BJ (cell line): ENCODE measurements at places on chromosomes 1 and 21. TPM values are rescaled to one million over a fixed set of nuclear protein-coding genes. Genes with fewer than 3 reads are reported as not detected.

APCS gene
- polyA plus RNA-seq = not detected in 2 replicates

DNA sequence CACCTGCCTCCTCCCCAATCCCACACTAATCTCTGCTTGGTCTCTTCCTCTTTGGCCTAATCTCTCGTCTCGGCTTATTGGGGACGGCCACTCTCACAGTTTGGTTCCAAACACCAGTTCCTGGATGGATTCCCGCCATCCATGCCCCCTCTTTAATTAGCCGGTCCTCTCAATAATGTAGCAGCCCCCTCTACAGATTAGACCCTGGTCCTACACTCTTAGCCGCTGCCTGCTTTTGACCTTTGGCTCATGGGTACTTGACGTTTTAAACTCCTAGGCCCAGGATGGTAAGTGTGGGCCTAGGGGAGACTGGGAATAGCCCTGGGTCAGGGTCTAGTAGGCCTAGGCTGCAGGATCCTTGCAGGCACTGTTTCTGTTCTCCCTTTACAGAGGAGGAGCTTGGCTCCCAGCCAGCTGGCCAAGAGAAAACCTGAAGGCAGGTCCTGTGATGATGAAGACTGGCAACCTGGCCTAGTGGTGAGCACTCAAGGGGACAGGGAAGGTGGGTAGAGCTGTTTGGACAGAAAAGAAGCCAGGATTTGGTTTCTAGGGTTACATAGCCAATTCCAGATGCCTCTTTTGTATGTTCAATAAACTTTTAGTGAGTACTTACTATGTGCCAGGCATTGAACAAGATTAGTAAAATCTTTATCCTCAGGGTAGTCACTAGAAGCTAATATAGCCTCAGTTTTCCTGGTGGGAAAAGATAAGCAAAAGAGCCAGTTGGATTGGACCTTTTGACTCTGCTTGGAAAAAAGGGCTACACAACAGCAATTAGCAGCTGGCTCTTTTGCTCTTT, 758 bp downstream of the RAD54L start:
- DNase-seq = no peak

DNA sequence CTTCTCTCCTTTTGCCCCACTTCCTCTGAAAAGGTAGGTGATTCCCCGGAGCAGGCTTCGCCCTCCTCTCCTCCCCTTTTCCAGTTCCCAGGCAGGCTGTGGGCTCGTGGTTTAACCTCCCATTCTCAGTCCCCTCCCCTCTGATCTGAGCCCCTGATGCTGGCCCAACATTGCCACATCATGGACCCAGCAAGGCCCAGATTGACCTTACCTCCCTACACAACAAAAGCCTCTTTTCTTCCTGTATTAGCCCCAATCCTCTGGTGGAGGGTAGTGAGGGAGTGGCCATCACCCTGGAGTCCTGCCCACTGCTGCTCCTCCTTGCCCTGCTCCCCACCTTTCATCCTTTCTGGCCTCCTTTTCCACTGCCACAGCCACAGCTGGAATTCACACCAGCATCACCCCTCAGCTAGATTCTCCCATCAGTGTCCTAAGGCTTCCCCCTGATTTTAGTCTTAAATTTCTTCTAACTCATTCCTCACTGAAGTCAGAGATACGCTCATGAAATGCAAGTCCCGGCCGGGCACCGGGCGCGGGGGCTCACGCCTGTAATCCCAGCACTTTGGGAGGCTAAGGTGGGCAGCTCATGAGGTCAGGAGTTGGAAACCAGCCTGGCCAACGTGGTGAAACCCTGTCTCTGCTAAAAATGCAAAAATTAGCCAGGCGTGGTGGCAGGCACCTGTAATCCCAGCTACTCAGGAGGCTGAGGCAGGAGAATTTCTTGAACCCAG, 7.0 kb upstream of the ZBTB48 start:
- DNase-seq = no peak

PPIH gene
- polyA plus RNA-seq = 20.3 and 37.6 TPM in 2 replicates

DNA sequence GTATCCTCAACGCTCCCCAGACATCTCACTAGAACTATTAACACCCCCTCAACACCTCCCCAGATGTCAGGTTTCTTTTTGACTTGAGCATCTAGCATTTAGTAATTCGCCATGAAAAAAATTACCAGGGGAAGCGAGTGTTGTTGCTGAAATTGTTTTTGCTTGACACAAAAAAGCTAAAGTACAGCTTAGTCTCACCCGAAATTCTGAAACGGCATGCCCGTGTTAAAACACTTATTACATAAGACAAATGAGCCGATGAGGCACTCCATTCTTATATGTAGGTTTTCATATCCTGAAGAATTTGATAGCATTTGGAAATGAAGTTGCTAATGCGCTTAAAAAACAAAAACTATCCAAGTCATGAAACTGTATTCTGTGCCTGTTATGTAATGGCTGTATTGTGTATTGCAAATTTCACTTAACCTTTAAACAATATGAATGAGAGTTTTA, 1.3 kb upstream of the NRIP1 start:
- DNase-seq = no peak

GRCh38 chr1:71561729-71562128, 480.9 kb upstream of the ZRANB2 start:
- DNase-seq = peak; percentile 46

DNA sequence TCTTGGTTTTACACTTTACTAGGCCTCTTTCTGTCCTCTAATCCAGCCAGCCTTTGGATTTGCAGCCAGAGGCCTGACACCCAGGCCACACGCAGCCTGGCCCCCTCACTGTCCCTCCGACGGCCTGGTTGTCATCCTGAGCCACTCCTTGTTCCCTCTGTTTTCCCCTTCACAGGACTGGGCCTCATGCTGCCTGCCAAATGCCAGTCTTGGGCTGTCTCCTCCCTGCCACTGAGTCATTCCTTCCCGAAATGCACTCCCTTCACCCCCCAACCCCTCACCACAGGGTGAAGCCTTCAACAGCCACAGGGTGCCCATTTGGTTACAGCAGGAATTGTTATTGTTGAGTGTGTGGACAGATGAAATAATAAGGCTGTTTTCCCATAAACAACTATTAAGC, 21.3 kb downstream of the ACOT11 start:
- DNase-seq = peak; percentile 19

DNA sequence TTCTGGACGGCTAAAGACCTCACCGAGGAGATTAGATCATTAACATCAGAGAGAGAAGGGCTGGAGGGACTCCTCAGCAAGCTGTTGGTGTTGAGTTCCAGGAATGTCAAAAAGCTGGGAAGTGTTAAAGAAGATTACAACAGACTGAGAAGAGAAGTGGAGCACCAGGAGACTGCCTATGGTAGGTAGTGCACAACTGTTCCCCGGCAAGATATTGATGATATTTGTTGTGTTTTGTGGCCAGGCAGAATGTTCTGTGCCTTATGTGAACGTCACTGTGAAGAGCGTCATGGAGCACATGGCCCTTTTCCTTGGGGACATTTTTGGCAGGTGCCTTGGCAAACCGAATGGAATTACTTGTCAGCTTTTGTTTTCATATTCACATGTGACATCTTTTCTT, 191.7 kb downstream of the DISC1 start:
- no peak for DNase-seq

- DNase-seq = no peak
These were observed 42.3 kb downstream of the HMCN1 start for GRCh38 chr1:185776522-185776921.

DNA sequence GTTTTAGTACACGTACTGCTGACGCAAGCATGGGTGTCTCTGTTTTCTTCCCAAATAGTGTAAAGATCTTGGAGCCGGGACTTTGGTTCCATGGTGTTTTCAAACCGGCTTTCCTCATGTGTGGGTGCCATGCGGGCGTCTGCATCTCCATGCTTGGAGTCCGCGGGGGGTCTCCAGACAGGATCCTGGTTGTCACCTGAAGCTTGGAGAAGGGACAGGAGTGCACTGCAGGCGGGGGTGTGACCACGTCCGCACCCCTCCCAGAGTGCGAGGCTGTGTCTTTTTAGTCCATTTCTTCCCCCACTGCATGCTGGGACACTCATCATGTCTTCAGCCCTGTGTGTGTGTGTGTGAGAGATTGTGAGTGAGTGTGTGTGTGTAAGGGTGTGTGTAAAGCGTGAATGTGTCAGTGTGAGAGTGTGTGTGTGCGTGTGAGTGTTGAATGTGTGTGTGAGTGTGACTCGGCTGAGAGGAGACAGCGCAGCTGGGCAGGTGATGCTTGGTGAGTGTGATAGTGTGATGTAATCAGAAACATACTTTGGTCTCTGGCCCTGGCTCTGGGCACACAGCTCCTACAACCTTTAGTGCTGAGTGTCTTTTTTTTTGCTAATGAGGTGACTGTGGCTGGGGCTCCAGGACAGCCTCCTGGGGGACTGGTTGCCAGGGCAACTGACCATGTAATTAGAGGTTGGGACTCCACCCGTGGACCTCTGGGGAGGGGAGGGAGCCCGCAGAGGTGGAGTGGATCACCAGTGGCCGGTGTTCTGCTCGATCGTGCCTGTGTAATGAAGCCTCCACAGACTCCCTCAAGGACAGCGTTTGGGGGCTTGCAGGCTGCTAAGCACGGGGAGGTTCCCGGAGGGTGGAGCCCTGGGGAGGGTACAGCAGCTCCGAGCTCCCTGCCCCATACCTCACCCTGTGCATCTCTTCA, 55.1 kb downstream of the AGPAT3 start:
- no peak for DNase-seq

GRCh38 chr1:234214129-234214910, 158.9 kb upstream of the COA6 start:
- no peak for DNase-seq

DNA sequence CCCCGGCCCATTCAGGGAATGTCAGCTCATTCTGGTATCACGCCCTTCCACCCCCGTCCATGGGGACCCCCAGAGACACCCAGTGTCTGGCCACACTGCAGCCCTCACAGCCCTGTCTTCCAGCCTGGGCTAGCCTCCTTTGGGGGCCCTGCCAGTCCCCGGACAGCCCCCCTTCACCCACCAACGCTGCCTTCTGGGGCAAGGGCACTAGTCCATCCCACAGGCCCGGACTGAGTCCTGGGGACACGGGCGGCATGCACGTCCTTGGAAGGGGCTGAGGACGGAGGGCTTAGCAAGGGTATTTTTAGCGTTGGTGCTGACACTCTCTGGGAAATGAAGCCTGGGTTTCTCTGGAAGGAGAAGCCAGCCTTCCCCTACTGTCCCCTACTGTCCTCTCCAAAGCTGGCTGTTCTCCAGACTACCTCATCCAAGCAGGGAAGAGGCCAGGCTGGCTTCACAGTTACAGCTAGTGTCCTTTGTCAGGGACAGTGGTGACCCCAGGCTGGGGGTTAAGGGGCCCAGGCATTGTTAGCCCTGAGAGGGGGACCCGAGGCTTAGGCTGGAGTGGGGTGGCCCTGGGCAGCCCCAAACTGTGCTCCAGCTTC, 39.5 kb downstream of the COQ8A start:
- no peak for DNase-seq

GRCh38 chr1:213728593-213729536, 258.9 kb upstream of the PROX1 start:
- DNase-seq = no peak

MEX3A gene
- 1.9 TPM in 2 replicates for polyA plus RNA-seq

FCGR2B gene
- not detected in 2 replicates for polyA plus RNA-seq

DNA sequence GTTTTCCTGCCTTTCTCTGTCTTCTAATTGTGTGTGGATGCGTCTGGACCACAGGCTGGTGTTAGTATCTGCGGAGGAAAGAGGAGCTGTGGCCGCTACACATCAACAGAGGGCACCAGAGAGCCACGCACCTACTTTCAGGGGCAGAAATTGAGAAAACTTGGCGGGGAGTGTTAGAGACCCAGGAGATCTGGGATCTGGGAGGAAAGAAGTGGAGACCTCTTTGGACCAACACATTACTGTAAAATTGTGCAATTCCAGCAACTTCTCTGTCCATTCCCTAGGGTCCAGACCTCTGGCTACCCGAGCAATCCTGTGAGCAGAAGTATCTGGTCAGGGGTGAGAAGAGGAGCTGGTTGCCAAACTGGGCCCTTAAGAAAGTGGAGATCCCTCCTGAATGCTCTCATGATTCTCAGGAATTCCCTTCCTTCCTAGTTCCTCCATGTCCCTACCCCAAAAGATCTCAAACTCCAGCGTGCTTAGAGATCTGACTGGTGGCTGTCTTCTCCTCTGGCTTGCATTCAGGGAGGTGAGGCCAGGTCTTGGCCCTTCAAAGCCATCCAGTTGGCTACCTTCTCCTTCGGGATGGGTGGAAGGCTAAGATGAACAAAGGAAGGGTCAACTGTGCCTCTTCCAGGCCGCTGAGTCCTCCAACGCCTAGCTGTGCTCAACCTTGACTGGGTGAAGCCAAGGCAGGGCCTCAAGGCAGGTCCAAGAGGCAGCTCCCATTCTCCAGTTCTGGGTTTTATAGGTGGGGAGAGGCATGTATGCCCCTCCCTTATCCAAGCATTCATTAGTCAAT, 1.2 kb upstream of the KIRREL1 start:
- DNase-seq = no peak

DNA sequence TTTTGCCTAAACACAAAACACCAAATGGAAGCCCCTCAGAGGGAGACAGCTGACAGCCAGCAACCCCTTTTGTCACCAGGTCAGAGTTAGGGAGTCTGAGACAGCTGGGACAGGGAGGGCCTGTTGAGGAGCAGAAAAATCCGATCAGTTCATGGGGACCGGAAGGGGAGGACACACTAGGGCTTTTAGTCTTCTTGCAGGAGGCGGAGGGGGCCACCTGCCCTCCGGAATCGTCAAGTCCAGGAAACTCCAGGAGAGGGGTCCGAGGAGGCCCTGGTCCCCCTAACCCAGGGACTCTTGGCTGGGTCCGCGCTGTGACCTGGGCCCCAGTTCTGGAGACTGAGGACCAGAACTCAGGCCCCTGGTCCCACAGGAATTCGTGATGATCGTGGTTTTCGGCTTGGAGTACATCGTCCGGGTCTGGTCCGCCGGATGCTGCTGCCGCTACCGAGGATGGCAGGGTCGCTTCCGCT, 34.2 kb downstream of the KCNQ4 start:
- DNase-seq = no peak

DNA sequence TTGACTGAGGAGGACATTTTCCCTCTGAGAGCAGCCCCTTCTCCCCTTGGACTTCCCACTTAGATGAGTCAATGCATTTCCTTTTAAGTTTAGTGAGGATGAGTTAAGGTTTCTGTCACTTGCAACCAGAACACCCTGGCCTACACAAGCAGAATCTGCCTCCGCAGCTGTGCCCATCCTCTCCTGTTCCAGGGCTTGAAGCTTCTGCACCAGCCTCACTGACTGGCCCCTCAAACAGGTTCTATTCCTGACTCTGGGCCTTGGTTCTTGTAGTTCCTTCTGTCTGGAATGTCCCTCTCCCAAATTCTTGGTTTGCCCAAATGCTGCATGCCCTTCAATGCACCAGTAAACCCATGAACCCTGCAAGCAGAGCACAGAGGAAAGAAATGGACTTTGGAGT, 394.4 kb downstream of the PTPRU start:
- no peak for DNase-seq

GRCh38 chr1:43536196-43536863, 5.6 kb downstream of the PTPRF start:
- DNase-seq = no peak

SLC1A7 gene
- 0.20 and 0.63 TPM in 2 replicates for polyA plus RNA-seq

GRCh38 chr1:182056601-182057366, 4.7 kb downstream of the ZNF648 start:
- DNase-seq = no peak

GRCh38 chr1:228515200-228515834, 28.1 kb downstream of the RNF187 start:
- no peak for DNase-seq

FCRL1 gene
- not detected in 2 replicates for polyA plus RNA-seq
